Activated gamma-delta T cell (primary cell): ENCODE measurements at places on chromosomes 7 and 10.

DNA sequence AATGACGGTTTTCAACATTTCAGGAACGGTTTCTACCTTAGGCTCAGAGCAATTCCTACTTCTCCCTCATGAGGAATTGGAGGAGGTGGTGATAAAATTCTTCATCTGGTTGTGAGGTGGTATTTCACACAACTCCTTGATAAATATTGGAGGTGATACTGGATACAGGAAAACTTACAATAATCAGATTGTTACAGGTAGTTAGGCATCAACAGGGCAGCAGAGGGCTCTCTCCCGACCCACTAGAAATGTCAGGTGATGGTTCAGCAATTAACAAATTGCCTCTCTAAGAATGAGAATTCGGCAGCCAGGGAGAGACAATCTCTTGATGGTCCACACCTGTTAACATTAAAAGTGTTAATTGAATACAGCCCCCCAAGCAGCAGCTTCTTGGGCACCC, 22.6 kb downstream of the ZNF786 start:
- no peak for DNase-seq

GRCh38 chr10:59240582-59241183, 64.2 kb downstream of the PHYHIPL start:
- no peak for DNase-seq

- DNase-seq, result no peak
Observed at GRCh38 chr10:78306358-78306757, 272.7 kb downstream of the RPS24 start.

DNA sequence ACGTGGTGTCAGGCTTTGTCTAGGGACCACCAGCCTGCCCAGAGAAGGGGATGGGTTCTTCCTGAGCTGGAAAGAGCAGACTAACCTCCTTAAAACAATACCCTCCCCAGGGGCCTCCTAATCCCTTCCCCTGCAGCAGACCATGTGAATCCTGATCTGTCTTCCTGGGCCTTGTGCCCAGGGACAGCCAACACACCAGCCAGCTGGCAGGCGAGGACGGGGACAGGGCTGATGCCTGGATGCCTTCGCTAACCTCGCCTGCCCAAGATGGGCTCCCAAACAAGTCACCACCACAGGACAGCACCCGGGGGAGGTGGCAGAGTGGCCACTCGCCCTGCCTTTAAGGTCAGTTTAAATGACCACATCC, 17.6 kb downstream of the PODXL start:
- no peak for DNase-seq

- no peak for DNase-seq
Observed at GRCh38 chr7:37674531-37674930, 9.0 kb upstream of the GPR141 start.
